ENCODE measurements at places on chromosomes 6 and 20.

DNA sequence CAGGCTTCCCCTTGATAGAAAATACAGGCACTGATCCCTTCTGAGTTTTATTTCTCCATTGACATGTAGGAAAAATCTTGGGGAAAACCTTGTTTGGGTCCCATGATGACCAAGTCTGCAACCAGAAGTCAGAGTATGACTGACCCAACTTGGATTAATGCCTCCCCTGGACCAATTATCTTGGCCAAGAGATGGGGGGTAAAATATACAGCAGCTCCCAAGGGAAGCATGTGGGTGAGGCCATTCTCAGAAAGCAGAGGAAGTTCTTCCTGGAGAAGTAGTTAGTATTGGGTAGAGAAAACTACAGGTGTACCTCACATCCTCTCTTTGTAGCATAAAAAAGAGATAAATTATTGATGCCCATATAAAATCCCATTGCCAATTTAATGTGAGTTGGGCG is 285.2 kb upstream of the PLCB4 start:
- no peak for DNase-seq

DNA sequence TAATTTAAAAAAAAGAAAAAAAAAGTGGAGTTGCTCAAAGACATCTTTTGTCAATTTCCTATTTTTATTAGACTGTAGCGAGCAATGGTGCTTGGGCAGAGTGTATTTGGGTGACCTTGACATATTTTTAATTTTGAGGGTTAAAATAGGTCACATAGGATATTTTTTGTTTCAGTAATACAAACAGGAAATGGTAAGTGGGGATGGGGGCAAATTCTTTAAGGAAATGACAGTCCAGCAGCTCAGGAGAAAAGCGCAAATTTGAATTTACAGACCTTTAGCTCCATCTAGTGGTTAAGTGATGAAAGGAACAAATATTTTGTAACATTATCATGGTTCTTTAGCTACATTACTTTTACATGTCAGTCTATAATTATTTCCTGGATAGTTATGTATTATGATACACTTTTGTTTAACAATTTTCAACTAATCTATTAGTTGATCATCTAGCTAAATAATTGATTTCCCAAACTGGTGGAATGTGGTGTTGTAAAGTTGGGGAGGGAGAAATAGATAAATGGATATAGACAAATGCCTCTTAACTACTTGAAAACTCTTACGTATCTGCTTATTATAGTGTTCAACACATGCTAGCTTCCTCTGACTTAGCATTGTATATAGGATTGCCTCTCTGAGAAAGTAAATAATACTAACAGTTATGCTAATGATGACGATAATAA is 10.0 kb downstream of the CITED2 start:
- peak; percentile 68 for DNase-seq

GRCh38 chr6:38168699-38169098 is 349.2 kb downstream of the ZFAND3 start:
- no peak for DNase-seq

DNA sequence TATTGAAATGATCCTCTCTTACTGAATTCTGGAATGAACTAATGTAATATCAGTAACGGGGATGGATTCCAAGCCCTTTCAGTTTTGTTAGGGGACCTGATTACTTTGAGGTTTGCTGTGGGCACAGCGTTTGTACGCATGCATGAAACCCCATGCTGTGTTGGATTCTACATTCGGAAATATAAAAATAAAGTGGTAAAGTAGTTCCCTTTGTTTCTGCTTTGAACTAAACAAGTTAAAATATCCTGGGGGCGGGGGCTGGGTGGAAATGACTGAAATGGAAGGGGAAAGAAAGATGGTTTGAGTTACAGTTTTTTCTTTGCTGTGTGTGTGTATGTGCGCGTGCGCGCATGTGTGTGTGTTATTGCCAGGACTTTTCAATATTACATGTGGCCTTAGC is 196.5 kb upstream of the OPRM1 start:
- DNase-seq: no peak
